Activated CD4-positive, alpha-beta T cell treated with anti-CD3 and anti-CD28 coated beads, Interleukin-2, amount 10 ng/mL, durations not matched to agents 7 days and 5 days (primary cell): ENCODE measurements at places on chromosomes 6 and 20.

DNA sequence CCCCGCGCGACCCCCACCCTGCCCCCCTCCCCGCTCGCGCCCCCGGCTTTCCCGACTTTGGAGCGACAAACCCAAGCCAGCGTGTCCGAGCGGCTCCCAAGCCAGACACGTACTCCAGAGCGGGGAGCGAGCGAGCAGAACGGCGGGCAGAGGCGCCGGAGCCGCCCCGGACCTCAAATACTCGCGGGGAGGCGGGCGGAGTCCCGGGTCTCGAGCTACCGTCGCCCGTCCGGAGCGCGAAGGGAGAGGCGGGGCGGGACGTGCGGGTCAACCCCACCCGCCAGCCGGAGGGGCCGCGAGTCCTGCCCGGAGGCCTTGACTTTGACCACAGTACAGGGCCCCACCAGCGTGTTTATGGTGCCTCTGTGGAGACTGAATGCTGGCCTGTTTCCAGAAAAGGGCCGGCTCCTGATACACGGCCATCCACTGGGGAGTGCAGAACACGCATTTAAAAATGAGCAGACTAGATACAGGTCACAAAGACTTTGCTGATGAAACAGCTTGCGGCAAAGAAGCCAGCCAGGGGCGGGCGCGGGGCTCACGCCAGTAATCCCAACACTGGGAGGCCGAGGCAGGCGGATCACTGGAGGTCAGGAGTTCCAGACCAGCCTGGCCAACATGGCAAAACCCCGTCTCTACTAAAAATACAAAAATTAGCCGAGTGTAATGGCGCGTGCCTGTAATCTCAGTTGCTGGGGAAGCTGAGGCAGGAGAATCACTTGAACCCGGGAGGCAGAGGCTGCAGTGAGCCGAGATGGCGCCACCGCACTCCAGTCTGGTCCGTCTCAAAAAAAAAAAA lies at the start of gene SERPINB6:
SERPINB6 (minus strand) TSS at position 148 of the 799 bp plus-strand sequence. CDS start 12,235 bp downstream, outside the sequence.
- DNase-seq: peak; percentile 15

DNA sequence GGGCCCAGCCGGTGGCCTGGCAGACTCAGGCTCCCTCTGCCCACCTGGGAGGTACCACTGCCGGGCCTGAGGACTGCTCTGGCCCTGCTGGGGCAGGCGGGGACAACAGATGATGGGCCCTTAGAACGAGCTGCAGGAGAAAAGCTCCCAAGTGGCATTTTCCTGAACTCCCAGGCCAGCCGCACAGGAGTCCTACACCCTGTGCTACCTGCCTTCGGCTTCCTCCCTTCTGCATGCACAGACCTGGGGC lies 41.3 kb downstream of the DSTN start:
- DNase-seq: no peak

DNA sequence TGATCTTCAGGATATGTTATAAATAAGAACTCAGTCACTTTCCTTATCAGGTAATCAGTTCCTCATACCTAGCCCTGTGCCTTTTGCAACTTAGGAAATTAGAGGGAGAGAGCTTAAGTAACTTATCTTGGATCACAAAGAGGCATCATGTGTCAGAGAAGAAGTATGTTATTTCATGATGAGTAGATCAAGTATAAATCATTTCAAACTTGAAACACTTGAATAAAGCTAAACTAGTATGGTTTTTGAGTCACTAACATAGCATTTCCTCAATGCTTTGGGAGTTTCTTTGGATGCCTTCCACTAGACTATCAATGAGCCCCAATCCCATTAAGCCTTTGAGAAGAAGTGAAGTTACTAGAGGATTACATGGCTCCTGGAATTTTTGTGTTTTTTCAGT lies 102.6 kb upstream of the TNFAIP3 start:
- DNase-seq: no peak

DNA sequence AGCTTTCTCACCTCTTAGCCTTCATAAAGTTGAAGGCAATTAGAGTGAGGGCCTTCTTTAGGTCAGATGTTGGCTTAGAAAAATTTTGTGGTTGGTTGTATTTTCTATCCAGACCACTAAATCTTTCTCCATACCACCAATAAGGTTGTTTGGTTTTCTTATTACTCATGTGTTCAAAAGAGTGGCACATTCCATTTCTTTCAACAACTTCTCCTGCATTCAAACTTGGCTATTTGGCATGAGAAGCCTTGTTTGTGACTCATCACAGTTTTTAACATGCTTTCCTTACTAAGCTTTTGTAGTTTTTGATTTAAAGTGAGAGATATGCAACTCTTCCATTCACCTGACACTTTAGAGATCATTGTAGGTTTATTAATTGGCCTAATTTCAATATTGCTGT lies 949.6 kb downstream of the TBC1D32 start:
- no peak for DNase-seq

DNA sequence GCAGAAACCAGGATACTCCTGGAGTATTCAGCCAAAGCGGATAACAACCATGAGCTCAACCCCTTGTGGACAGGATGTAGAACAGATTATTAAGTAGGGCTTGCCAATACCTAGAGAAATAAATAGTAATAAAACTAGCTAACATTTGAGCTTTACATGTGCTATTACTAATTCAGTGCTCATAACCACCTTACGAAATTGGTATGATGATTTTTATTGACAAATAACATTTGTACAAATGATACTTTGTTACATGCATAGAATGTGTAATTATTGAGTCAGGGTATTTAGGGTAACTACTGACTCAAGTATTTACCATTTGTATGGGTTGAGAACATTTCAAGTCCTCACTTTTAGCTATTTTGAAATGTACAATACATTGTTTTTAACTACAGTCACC lies 287.9 kb downstream of the CDC5L start:
- no peak for DNase-seq

- peak; percentile 83 for DNase-seq
These were observed 87.2 kb downstream of the FKBP5 start for GRCh38 chr6:35601331-35602132.

DNA sequence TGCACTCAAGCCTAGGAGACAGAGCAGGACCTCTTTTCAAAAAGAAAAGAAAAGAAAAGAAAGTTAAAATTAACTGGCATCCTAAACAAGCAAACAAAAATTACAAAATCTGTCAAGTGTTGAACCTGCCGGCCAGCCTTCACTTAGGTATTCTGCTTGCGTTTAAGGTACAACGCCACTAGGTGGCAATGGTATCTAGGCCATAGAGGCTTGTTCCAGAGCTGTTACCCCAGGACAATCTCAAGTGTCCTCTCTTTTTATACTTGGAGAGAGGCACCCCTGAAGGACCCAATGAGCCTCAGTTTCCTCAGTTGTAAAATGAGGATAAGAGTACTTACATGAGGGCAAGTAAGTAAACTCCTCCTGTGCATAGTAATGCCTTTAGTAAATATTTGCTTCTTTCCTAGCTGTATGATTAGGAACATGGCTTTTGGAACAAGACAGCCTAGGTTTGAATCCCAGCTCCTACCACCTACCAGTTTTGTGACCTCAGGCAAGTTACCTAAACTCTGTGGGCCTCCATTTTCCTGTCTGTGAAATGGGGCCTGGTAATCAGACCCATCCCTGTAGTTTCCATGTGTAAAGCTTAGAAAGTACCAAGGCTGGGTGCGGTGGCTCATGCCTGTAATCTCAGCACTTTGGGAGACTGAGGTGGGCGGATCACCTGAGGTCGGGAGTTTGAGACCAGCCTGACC lies 5.8 kb upstream of the PACSIN1 start:
- peak; percentile 64 for DNase-seq

DNA sequence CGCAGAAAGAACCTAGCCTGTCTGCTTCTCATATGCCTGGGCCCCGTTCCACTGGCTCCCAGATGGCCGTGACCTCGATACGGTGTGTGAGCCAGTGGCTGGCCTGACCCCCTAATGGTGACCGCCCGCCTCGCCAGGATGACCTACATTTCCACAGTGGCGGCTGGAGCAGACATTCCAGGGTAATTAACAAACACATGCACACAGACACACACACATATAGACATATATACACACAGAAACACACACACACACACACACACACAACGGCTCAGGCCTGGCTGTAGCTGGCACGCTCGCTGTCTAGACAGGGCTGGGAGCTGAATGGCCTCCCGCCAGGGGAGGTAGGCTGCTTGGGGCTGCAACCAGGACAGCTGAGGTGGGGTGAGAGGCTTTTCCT lies 227.1 kb downstream of the ANKRD60 start:
- DNase-seq: no peak

DNA sequence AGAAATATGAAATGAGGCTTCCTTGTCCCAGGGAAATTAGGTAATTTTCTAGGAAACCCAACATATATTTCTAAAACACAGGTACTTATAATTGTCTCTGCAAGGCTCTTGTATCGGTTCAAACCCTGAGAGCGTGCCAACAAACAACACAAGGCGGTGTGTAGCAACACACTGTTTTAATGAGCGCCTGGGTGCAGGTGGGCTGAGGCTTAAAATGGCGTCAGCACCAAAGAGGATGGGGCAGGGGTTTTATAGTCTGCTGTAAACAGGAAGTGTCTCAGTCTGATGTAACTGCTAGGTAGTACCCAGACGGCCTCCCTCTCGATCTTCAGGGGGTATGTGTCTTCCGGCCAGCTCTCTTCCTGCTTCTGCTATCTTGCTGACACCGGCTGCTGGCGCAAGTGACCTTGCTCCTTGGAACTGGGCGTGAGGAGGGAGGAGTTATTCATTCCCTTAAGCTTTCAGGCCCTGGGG lies 69.7 kb downstream of the EPB41L2 start:
- DNase-seq: no peak

- DNase-seq: no peak
These were observed 53.4 kb upstream of the TPD52L1 start for GRCh38 chr6:125100074-125100652.

DNA sequence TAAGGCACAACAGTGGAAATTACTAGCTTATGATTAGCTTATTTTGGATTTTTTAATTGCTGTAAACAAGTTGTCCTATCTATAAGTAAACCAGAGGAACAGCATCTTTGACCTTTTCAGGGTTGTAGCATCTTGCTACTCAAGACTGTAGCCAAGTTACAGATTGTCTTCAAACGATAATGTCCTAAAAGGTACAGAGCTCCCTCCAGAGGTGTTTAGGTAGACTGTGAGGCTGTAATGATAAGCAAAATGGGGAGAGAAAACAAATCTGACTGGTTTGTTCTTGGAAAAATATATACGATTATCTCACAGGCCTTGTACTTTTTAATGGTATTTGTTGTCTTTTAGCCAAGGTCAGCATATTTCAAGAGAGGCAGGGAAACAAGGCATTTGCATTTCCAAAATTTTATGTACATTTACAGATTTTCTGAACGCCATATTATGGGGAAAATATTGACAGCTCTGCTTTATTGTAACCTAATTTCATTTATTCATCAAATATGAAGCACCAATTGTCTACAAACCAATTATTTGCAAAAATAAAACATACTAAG lies 273.4 kb downstream of the MEI4 start:
- DNase-seq: no peak

- DNase-seq: no peak
These were observed 81.5 kb downstream of the RREB1 start for GRCh38 chr6:7189101-7189758.

DNA sequence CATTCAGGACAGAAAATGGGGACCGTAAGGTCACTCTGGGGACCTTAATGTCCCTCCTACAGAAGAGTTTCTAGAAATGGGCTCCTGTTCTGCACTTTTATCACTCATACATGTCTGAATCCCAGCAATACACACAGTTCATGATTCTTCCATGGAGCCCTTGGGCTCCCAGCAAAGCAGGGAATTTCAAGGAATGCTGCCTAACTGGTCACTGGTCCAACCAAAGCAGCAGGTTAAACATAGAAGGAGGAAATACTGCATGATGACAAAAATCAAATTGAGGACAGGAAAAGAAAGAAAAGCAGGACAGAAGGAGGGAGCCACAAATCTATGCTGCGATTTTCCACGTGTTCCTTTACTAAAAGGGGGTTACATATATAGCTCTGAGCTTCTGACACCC lies 300.2 kb downstream of the PTPRT start:
- no peak for DNase-seq

DNA sequence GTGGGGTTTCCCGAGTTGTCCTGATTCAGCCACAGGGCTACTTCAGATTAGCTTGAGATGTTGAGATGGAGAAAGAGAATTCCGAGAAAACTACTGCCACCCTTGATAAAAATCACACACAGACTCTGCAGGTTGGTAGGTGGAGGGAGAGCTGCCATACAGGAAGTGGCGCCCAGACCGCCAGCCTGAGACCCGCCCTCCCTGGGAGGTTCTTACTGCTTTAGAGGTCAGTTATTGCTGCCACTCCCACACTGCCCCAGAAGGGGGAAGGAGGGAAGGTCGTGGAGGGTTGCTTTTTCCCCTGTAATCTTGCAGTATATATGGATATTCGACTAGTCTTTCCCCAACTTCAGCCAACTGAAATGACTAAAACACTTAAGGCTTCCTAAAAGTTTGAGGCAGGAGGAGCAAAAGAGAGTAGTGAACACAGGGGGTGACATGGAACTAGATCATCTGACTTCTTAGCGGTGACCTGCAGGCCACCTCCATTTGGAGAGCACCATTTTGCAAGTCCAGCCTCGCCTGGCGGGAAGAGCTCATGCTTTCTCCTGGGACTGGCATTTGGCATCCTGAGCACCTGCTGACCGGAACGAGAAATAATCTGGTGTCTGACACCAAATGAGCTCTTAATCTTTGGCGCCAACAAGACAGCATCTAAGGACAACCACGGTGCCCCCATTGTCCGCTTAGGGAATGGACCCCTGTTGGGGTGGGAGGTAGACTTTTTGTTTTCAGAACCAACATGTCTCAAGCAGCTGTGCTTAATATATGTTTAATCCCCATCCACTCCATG lies 35.7 kb upstream of the SLC22A1 start:
- no peak for DNase-seq

DNA sequence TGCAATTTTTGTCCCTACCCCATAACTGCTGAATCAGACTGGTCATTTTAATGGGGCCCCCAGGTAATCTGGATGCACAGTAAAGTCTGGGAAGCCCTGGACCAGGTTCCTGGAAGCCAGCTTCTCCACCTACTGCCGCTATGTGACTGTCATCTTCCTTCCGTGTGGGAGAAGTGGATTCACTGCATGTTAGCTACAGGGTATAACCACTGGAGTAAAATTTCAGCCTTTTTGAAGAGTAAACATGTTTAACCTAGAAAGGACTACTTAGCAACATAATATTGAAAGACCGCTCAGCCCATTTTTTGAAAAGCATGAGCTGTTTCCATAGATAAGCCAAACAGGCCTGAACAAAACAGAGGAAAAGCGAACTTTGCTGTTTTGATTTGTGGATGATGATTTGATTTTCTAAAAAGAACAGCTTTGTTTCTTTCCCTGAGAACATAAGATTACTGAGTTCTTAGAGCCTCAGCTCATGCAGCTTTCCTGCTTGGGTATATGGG lies 208.1 kb downstream of the PLCB4 start:
- no peak for DNase-seq

- no peak for DNase-seq
These were observed 58.7 kb upstream of the RIN2 start for GRCh38 chr20:19699180-19699971.

GRCh38 chr20:43977962-43978361 lies 63.3 kb downstream of the TOX2 start:
- no peak for DNase-seq

DNA sequence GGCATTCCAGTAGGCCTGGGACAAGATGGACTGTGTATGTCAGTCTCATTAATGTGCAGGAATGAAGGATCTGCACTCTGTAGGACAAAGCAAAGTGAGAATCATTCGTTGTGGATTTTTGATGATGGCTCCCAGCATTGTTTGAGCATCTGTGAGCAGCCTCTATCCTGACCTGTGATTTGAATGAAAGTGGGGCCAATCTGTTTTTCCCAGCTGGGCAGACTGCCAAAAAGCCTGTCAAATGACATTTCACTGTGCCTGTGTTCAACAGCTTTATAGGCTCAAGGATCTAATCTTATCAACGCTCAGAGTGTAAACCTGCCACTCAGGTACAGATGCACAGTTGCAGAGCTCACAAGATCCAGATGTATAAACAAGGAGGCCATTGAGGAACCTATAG lies 86.7 kb upstream of the SYNDIG1 start:
- DNase-seq: no peak
